Frontal cortex (tissue), 4 donors: ENCODE measurements at places on chromosomes 16 and 17.

- DNase-seq: no peak
Observed at GRCh38 chr17:11908711-11909146, 88.5 kb downstream of the ZNF18 start.

GRCh38 chr16:58442547-58442946 lies 50.3 kb downstream of the GINS3 start:
- DNase-seq: no peak

- no peak for DNase-seq
Observed at GRCh38 chr17:27928587-27928986, 35.4 kb upstream of the LYRM9 start.

DNA sequence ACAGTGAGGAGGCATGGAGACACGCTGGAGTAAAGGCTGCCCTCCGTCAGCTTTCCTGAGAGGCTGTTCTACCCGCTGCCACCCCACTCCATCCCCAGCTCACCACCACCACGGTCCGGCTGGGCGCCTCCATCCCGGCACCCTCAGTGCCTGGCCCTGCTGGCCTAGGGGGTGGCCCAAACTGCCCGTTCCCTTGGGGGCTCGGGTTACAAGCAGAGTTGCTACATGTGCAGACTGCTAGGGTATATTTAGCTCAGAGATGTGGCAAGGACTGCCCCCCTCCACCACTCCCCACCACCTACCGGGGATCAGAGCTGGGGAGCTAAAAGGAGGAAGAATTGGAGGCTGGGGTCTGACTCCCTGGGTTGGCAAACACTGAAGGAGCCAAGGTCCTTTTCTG lies 4.1 kb downstream of the CACNB1 start:
- no peak for DNase-seq

DNA sequence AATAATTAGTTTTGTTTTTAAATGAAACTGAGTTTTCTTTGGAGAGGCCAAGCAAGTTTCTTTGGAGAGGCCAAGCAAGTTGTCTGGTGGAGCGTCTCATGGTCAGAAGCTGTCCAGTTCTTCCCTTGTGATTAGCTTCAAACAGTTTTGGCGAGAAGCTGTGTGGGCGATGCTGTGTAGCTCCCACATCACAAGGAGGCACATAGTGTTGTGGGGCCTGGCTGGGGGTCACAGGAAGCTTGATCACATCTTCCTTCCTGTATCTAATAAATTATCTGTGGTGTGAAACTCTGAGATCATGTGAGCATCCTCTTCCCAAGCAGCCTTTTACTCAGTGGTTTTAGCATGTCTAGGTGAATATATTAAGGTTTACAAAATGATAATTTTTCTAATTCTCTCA lies 33.9 kb downstream of the SPECC1 start:
- DNase-seq: no peak

DNA sequence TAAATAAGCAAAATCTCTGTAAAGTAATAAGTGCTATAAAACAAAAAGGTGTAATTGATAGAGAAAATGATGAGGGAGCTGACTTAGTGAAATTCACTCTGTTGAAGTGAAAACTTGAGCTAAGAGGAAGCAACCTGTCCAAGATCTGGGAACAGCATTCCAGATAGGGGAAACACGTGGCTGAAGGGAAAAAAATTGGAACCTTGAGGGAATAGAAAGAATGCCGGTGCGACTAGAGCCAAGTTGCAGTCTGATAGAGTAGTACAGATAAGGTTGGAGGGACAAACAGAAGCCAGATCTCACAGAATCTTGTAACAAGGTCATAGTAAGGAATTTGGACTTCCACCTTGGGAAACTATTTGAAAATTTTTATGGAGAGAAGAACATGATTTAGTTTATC lies 623 bp upstream of the DDX52 start:
- DNase-seq: no peak

- DNase-seq: no peak
Observed at GRCh38 chr17:39926588-39927100, 757 bp downstream of the ORMDL3 start.

GRCh38 chr17:78378225-78379130 lies at the start of gene PGS1:
Gene PGS1 (plus strand): TSS chr17:78378649. CDS start chr17:78378666, 17 bp downstream.
- DNase-seq: peak; percentile 89

DNA sequence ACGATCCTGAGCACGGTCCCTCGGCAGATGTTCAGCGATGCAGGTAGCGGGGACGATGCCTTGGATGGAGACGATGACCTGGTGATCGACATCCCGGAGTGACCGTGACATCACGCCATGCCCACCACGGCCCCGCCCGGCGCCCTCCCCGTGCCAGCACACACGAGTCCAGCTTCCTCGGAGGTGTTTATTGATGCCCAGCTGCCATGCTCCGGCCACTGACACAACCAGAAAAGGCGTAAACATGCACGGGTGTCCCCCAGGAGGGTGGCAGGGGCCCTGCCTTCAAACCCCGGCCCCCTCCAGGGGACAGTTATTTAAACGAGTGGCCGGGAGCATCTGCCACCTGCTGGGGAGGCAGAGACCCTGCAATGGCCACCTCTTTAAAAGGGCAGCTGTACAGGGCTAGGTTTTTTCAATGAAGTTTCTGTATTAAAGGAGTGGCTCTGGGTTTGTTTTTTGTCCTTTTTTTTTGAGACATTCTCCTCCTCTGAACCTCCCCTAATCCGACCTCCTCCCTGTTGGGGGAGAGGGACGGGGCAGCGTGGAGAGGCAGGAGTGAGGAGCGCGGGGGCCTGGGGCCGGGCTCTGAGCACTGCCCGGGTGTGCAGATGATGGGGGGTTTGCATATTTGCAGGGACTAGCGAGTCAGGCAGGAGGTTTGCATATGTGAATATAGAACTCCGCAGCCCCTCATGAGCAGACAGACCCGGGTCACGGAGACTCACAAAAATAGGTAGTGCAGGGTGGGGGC lies 5.3 kb downstream of the DOC2A start:
- DNase-seq: peak; percentile 85

DNA sequence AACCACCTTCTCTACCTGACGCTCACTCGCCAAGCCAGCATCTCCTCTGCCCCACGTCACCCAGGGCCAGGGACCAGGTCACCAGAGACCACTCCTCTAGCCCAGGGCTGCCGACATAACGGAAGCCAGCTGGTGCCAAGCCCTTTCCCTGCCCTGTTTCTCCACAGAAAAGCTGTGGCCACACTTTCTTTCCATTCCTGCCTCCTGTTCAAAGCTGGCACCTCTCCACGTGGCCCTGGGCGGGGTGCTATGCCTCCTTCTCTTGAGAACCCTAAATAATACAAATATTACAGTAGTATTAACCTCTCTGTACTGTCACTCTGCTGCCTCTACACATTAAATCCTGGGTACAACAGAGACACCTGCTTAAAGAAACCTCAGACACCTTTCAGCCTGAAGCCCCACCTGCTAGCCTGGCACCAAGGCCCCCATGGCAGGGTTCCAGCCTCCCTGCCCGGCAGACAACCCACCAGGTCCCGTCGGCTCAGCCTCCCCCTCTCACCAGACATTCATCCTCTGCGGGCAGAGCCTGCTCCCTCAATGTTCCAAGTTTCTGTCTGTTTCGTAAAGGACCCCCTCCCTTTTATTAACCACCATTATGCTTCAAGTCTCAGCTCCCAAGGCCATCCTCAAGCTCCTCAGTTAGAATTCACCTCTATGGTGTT lies 62.3 kb downstream of the TIMM22 start:
- DNase-seq: no peak

GRCh38 chr17:57125406-57125805 lies 40.4 kb downstream of the AKAP1 start:
- DNase-seq: no peak

GRCh38 chr17:27413792-27414191 lies 42.5 kb upstream of the KSR1 start:
- DNase-seq: no peak

DNA sequence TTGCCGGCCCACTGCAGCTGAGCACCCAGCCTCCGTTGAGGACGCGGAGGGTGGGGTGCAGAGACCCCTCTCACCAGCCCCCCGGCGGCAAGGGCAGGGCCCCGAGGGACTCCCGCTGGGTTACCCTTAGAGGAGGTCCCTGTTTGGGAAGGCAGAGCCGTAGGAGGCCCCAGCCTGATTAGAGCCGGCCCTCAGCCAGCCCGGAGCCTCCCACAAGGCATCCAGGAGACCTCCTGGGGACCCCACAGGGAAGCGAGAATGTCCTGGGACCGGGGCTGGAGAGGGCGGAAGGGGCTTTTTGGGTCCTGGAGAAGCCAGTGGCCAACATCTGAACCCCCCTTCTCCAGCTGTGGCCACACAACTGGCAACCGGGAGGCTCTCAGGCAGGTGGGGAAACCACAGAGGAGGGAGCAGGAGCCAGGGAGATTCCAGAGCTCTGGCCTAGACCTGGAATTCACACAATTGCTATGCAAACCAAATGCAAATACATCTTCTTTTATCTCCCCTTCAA lies 21.7 kb upstream of the SP6 start:
- no peak for DNase-seq

- no peak for DNase-seq
Observed at GRCh38 chr16:54067322-54068065, 219.1 kb downstream of the IRX3 start.

DNA sequence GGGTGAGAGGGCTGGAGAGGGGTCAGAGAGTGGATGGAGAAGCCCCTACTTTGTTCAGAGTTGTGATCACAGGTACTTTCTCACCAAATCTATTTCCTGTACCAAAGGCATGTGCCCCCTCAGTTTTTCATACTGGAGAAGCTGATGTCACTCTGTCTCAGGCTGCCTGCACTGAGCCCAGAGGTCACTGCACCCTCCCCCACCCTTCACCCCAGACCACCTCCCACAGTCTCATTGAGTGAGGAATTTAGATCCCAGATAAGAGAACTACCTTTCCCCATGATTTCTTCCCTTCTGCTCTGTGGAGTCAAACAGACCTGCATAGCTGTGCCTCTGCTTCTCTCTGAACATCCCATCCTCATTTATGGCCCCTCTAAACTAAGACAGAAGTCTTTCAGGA lies 140.0 kb upstream of the IRX6 start:
- no peak for DNase-seq

DNA sequence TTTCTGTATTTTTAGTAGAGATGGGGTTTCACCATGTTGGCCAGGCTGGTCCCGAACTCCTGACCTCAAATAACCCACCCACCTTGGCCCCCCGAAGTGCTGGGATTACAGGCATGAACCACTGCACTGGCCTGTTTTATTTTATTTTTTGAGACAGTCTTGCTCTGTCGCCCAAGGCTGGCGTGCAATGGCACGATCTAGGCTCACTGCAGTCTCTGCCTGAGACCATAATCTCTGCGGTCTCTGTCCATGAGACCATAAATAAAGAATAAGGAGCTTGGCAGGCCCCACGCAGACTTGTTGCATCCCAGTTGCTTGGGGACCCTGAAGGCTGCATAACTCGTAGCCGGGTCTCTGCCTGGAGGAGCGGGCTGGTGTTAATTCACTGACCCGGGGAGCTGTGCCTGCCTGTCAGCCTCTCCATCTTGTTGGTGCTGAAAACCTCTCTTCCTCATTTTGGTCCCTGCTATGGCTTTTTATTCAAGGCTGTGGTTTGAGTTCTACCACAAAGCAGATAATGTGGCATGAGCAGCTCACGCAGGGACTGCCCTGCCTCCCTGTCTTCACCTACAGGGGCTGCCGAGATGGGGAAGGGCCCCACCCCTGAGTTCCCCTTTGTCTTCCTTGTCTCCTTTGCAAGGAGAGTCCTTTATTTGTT lies 82.1 kb downstream of the MSI2 start:
- no peak for DNase-seq

GRCh38 chr16:24273508-24274182 lies 17.5 kb downstream of the CACNG3 start:
- DNase-seq: no peak

DNA sequence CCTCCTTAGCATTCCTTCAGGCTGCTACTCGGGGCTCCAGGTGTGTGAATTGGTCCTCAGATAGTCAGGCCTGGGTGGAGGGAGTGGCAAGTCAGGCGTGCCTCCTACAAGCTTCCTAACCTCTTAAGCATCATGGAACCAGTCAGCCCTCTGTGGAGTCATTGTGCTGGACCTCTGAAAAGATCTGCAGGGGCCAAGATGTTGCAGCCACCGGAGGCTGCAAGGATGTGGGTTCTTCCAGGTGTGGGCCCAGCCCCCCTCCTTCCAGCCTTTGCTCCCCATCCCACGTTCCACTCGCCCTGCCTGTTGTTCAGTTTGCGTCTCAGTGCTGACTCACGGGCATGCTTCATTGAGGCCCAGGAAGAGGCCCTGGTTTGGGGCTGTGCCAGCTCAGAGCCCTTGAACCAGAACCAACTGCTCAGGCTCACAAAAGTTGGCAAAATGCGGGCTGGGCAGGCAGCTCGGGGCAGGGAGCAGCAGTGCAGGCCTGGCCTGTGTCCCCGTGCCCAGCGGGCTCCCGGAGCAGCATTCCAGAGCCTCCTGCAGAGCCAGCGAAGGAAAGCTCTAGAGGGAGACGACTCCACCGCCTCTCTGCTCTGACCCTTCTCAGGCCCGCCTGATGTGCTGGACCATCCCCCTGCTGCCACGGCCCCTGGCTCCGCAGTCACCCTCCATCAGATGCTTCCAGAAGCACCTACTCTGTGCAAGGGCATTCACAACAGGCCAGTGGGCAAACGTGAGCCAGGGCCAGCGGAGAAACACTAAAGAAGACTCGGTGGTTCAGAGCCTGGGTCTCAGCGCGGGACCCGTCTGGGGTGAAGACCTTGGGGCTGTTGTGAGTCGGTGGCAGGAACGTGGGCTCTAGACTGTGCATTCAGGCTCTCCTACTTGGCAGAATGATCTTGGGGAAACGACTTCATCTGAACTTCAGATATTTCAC lies 7.5 kb downstream of the LDHD start:
- no peak for DNase-seq

GRCh38 chr17:58530655-58531054 lies 16.2 kb upstream of the MTMR4 start:
- DNase-seq: no peak

- DNase-seq: no peak
Observed at GRCh38 chr16:19690196-19690595, 27.8 kb downstream of the KNOP1 start.

- no peak for DNase-seq
Observed at GRCh38 chr17:27396045-27396444, 60.2 kb upstream of the KSR1 start.
